Spinal cord (tissue), 10 donors: ENCODE measurements at places on chromosomes 12 and 14. TPM values are rescaled to one million over a fixed set of nuclear protein-coding genes. Genes with fewer than 3 reads are reported as not detected.

PGF gene
- 5.7 TPM for total RNA-seq

TAS2R7 gene
- total RNA-seq = not detected

SRGAP1 gene
- total RNA-seq = 14.4 TPM

CCDC63 gene
- total RNA-seq = not detected
